ENCODE measurements at places on chromosomes 2 and 18.

DNA sequence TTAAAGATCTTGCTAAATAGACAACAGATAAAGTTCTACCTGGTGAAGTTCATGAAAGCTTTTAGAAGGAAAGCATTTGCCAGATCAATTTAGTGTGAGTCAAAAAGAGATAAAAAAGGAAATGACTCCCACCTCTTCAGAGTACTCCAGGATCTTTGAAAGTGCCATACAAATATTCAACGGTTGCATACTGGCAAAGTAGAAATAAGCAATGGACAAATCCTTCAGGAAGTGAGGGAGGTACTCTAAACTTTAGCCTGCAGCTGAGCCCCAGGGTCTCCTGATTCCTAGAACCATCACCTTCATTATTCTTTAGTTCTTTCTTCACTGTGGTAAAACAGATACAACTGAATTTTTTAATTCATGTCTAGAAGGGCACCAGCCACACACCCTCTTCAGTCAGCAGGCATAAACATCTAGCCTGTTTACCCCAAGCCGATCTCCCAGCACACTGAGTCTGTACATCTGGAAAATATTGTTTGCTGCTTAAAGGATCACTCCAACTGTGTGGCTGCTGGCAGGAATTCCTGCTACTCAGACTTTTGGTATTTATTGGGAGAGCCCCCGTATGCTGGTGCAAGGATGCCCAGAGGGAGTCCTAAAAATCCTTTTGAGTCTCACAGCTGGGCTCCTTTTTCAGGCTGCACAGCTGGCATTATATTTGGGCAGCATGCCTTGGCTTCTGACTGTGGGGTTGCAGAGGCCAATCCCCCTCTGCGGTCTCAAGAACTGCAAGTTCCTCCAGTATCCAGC is 72.3 kb upstream of the SESTD1 start:
- DNase-seq, result no peak

GRCh38 chr18:24809173-24809950 is 348.9 kb downstream of the HRH4 start:
- no peak for DNase-seq

DNA sequence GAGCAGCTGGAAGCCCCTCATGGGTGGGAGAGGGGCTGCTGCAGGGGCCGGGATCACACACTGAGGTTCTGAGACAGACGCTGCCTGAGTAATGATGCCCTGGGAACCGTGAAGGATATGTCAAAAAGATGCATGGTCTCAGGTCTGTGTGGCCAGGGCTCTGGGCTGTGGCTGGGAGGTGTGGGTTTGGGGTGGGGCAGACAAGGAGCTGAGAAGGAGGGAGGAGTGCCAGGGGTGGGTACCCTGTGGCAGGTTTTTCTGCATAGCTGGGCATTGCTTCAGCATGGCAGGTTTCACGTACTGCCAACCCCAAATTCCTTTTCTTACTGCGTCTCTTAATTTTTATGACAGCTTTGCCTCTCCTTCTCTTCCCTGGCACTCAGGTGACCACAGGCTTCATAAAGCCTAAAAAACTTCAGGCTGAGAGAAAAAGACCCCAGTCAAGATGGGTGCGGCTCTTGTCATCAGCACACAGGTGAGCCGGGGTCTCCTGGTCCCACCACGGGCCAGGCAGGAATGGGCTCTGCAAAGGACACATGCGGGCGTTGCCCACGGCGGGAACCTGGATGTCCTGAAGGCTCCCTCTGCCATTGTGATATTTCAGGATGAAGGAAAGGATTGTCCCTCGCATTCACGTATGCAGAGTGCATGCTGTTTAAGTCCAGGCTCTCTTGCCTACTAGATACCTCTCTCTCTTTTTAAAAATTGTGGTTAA is 18.0 kb downstream of the MALL start:
- no peak for DNase-seq

- no peak for DNase-seq
These were observed 830.4 kb downstream of the GALR1 start for GRCh38 chr18:78080081-78080480.

GRCh38 chr2:241216211-241216761 is 27.8 kb downstream of the ANO7 start:
- DNase-seq, result no peak

- no peak for DNase-seq
These were observed 2008.4 kb upstream of the PIK3C3 start for GRCh38 chr18:39946623-39947061.

DNA sequence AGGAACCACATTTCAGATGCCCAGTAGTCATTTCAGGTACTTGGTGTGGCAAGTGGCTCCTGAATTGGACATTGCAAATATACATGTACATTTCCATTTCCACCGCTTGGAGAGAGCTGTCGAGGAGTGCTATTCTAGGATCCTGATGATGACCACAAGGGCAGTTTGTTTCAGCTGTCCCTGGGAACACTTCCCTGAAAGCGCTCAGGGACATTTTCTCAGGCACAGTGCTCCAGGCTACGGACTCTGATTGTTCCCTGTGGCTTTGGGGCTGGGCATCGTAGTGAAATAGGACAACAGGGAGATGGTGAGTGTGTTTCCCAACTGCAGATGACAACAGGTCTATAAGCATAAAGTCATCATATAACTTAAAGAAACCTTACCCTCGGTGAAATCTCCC is 3.1 kb downstream of the DBI start:
- DNase-seq, result no peak

DNA sequence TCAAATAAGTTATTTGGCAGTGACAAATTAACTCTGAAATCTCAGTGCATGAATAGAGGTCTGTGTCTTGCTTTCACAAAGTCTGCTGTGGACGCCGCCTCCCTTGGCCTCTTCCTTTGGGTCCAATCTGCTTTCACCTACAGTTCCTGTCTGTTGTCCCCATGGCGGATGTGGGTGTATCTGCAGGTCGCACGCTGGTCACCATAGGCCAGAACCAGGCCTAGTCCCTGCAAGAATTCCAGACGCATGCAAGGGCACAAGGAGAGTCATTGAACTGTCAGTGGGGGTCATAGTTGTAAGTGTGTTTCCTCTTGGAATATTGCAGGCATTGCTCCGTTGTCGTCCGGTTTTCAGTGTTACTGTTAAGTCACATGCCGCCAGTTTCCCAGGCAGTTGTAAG is 7.4 kb downstream of the SOCS6 start:
- DNase-seq, result no peak
